ENCODE measurements at places on chromosomes 5 and 9.

DNA sequence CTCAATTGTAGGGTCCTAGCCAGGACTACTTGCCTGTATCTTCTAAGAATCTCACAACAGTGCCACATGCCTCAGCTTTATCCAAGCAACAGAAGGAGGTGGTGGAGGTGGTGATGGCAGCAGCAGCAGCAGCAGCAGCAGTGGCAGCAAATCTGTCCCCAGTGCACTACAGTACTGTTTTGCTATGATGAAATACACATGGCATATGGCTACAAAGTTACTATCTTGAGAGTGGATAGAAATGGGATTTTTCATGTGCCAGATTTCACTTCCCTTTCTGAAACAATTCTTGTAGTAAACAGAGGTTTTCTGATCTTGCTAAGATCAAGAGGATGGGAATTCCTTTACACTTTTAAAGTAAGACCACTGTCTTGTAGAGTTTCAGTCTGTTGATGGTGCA lies 8.1 kb upstream of the CYSTM1 start:
- DNase-seq: no peak

- no peak for DNase-seq
Observed at GRCh38 chr5:33477816-33478215, 37.1 kb downstream of the TARS1 start.

DNA sequence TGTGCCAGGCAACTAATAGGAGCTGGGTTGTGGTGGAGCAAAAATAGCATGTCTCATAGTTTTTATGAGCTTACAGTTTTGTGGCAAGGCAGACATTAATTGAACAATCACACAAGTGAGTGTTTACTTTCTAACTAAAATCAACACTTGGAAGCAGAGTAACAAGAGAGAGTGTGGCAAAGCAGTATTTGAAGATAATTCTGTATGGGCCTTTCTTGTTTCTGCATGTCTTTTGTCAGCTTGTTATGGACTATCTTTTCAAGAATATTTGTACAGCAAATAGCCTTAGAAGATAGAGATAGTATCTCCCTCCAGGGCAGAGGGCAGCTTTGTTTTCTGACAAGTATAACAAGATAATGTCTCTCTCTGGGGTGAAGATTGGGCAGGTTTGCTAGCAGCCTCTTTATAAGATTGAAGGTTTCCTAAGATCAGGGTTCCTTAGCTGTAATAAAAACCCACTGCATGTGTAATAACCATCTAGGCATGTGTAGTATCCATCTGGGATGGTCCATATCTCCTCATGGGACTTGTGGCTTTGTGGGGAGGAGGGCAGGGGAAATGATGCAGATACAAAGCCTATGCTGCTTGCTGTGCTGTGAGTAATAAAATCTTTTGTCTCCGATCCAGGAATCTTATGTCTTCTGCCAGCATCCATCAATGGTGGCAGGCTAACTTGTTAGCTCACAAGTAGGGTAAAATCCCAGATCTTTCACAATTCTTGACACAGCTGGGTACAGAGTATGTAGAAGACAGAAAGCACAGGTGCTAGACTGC lies 479.9 kb downstream of the KDM4C start:
- no peak for DNase-seq

GRCh38 chr9:71122421-71122820 lies 1.0 kb upstream of the TRPM3 start:
- no peak for DNase-seq

DNA sequence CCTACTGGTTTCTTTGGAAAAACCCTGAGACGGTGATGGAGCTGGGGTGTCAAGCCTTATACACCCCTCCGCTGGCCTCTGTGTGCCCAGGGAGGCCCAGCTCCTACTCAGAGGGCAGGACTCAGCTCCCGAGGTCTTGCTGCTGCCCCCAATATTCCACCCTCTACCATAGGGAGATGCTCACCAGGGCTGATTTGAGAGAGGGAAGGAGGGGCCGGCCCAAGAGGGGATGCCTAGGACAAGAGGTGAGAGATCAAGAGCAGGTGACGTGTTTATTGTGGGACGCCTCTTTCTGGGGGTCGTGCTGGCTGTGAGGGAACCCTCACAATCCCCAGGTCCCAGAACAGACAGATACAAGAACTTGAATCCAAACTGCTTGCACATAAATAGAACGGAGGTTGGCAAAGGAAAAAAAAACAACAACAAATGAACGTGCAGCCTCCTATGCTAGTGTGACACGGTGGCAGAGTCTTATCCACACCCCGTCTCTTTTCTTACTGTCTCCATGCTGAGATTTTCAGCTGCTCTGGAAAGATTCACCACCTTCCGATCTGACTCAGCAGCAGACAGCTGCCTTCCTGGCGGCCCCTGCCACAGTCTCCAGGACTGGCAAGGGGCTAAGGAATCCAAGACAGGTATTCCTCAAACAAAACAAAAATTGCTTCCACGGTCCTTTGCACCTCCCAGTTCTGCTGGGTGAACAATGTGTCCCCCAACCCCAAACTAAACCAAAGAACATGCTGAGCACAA lies 22.3 kb downstream of the FABP6 start:
- no peak for DNase-seq

- no peak for DNase-seq
Observed at GRCh38 chr5:53418826-53419658, 61.4 kb upstream of the FST start.

- no peak for DNase-seq
Observed at GRCh38 chr5:112795944-112796678, 58.4 kb downstream of the APC start.

- no peak for DNase-seq
Observed at GRCh38 chr9:27125030-27125429, 16.0 kb downstream of the TEK start.

- DNase-seq: no peak
Observed at GRCh38 chr9:89497257-89497963, 503 bp downstream of the SEMA4D start.

GRCh38 chr5:146447734-146448380 lies 724 bp downstream of the TCERG1 start:
- no peak for DNase-seq
